ENCODE measurements at places on chromosomes 3 and 15.

DNA sequence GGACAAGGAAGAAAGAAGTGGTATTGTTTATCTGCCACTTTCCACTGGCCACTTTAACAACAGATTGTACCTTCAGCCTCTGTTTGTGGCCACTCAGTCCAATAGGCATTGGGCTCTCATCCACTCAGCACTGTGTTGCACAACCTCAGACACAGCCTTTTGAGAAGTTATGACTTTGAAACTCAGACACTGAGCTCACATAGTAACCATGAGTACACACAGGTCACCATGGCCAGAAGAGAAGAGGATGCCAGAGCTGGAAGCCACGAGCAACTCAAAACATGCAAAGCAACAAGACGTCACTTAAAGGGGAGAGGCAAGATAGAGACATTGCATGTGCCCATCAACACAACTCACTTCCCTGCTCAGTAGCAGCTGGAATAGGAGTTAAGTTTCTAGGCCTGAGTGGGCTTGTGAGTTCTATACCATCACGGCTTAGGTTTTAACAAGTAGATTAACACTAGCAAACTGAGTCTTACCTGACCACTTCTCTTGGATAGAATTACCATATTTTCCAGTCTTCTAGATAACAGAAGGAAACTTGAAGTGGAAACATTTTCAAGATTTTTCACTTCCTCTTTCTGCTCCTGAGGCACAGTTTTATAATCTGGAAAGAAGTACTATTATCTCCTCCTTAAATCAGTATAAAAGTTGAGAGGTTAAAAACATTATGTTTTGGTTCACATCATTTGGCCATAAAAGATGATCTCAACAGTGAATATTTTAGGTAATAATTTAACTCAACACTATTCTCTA is 103.5 kb downstream of the IMPG2 start:
- DNase-seq = no peak

- peak; percentile 35 for DNase-seq
These were observed 135.8 kb downstream of the LRRK1 start for GRCh38 chr15:101054991-101055390.

- no peak for DNase-seq
These were observed 120.1 kb downstream of the GREM1 start for GRCh38 chr15:32837935-32838334.

DNA sequence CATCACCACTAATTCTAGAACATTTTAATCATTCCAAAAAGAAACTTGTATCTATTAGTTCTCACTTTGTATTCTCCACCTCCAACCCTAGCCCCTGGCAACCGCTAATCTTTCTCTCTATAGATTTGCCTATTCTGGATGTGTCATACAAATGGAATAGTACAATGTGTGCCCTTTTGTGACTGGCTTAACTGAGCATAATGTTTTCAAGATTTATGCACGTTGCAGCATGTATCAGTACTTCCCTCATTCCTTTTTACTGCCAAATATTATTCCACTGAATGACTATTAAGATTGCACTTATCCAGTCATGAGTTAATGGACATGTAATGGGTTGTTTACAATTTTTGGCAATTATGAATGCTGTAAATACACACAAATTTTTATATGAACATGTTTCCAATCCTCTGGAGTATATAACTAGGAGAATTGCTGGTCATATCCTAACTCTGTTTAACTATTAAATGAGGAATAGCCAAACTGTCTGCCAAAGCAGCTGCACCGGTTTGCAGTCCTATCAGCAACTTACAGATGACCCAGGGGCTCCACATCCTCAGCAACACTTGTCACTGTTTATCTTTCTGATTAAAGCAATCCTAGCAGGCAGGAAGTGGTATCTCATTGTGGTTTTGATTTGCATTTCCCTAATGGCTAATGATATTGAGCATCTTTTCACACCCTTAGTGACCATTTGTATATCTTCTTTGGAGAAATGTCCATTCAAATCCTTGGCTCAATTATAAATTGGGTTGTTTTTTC is 42.9 kb downstream of the DCUN1D1 start:
- DNase-seq = no peak

DNA sequence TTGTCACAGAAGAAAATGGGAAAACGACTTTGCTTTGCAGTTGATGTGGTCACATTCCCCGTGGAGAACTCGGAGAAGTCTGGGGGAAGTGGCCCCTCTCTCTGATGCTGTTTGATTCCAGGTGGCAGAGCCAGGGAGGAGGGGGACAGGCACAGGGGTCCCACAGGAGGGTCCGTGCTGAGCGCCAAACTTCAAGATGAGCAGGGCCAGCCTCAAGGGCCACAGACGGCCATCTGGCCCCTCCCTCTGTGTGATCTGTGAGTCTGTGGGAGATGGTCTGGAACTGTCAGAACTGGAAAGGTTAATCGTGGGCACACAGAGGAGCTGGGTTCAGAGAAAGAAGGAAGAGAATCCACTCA is 23.1 kb upstream of the CORO2B start:
- peak; percentile 41 for DNase-seq

- DNase-seq = no peak
These were observed 70.1 kb downstream of the CD200 start for GRCh38 chr3:112403103-112403502.

DNA sequence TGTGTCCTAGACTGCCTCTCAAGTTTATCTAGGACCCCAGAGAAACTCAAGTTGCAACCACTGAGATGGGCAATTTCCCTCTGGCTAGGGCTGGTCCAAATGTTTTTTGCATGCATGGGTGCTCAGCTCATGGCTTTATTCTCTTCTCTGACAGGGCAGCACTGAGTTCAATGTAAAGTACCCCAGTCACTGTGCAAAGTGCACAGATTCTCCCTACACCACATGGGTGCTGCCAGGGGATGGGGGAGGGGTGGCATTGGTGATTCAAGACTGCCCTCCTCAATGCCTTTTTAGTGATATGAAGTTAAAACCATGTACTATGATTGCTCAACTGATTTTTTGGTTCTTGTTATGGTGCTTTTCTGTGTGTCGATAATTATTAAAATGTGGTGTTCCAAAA is 14.8 kb upstream of the RAD51 start:
- DNase-seq = no peak

DNA sequence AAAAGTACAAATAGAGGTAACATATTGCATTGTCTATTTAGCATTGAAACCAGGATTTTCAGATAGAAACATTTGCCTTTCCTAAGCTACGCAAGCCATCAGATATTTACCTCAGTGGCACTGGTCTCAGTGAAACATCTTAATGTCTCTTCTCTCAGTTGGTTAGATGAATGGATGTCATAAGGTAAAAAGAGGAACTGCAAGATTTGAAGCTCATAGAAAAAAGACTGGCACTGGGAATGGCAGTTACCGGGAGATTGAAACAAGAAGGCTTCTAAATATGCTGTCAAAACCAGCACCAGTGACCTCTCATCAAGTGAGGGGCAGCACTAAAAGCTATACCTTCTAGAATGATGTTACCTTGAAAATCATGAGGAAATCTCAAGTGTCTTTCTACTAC is 486.4 kb downstream of the FHIT start:
- DNase-seq = no peak

- DNase-seq = no peak
These were observed 38.3 kb downstream of the MYH15 start for GRCh38 chr3:108472001-108472591.

DNA sequence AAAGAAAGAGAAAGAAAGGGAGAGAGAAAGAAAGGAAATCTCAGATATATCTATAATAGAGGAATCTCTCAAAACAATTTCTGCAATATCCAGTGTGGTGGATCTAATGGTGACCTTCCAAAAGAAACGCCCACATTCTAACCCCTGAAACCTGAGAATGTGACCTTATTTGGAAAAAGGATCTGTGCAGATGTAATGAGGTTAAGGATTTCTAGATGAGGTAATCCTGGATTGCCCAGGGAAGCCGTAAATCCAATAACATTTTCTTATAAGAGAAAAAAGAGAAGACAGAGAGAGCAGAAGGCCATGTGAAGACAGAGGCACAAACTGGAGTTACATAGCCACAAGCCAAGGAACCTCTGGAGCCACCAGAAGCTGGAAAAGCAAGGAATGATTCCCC is 307.6 kb downstream of the ZBTB20 start:
- no peak for DNase-seq

DNA sequence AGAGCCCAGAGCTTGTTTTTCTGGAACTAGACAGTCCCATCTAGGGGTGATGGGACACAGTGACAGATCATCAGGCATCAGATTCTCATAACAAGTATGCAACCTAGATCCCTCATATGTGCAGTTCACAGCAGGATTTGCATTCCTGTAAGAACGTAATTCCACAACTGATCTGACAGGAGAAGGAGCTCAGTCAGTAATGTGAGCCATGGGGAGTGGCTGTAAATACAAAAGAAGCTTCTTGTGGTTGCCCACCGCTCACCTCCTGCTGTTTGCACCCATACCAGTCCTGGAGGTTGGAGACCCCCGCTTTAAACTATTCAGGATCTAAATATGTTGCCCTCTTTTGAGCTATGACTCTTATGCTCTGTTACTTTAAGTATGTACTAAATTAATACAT is 167.3 kb downstream of the ALCAM start:
- no peak for DNase-seq

- DNase-seq = no peak
These were observed 1229.1 kb downstream of the ROBO2 start for GRCh38 chr3:78268716-78269668.

Measured in activated CD8-positive, alpha-beta memory T cell treated with anti-CD3 and anti-CD28 coated beads for 24 hours (primary cell).